T-helper 17 cell (primary cell): ENCODE measurements at places on chromosomes 16 and 17. TPM values are rescaled to one million over a fixed set of nuclear protein-coding genes. Genes with fewer than 3 reads are reported as not detected.

The SLC35G6 gene
- not detected for total RNA-seq

The CNTROB gene
- 24.3 TPM for total RNA-seq

The MEOX1 gene
- total RNA-seq, result 5.5 TPM

The LRRC46 gene
- 0.99 TPM for total RNA-seq

The SECTM1 gene
- 4.4 TPM for total RNA-seq

The AANAT gene
- total RNA-seq, result not detected

The SSTR5 gene
- total RNA-seq, result not detected

The CD19 gene
- not detected for total RNA-seq

The TAT gene
- total RNA-seq, result not detected

The HOXB13 gene
- not detected for total RNA-seq

The ALDH3A1 gene
- not detected for total RNA-seq

The CCL5 gene
- 202 TPM for total RNA-seq

The CYGB gene
- not detected for total RNA-seq

The MRPS7 gene
- 33.9 TPM for total RNA-seq

The C16orf46 gene
- 0.37 TPM for total RNA-seq

The CSH1 gene
- 11.3 TPM for total RNA-seq

GRCh38 chr16:30677931-30678585 lies 19.8 kb downstream of the FBRS start:
- H3K27ac ChIP-seq, result peak overlapping the region; percentile 19
- H3K4me1 ChIP-seq, result no peaks in the 10 kb centered on the region
- DNase-seq, result no peak
- H3K36me3 ChIP-seq, result no peaks in the 10 kb centered on the region
- H3K27me3 ChIP-seq, result no peaks in the 10 kb centered on the region
- H3K4me3 ChIP-seq, result no peak overlapping the region

- DNase-seq, result no peak
- H3K27me3 ChIP-seq, result peaks cover 11% of the 10 kb centered on the region
- no peak overlapping the region for H3K4me3 ChIP-seq
- H3K36me3 ChIP-seq, result peaks cover 2% of the 10 kb centered on the region
- no peaks in the 10 kb centered on the region for H3K4me1 ChIP-seq
- H3K27ac ChIP-seq, result no peak overlapping the region
Measured at GRCh38 chr16:26120729-26121128, 429.0 kb downstream of the HS3ST4 start.

DNA sequence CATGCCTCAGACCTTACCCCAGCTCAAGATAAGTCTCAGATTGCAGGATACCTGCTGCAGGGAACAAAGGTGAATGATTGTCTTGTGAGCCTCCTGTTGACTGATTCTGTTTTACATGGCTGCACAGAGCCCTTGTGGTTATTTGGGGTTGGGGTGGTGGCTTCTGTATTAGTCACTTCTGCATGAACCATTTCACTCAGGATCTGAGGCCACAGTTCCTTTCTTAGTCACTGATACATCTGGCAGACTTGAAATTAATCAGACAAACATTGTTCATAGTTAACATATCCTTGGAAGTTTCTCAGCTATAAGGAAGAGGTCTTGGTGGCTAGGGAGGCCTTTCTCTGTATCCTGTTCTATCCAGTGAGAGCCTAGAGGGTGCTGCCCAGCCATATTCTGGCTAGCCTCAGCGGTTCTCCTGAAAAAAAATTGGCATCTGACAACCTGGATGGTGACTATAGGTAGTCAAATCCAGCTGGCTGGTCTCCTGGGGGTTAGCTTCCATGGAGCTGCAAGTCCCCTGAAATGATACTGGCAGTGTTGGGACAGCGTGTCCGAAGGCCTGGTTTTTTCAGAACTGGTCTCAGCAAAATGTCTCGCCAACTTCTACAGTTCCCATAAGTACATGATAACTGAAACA lies 8.4 kb upstream of the PLK1 start:
- no peak overlapping the region for H3K4me3 ChIP-seq
- H3K27ac ChIP-seq, result no peak overlapping the region
- peaks cover 10% of the 10 kb centered on the region for H3K4me1 ChIP-seq
- no peaks in the 10 kb centered on the region for H3K36me3 ChIP-seq
- H3K27me3 ChIP-seq, result no peaks in the 10 kb centered on the region

GRCh38 chr17:3531266-3532101 lies 26.1 kb downstream of the TRPV3 start:
- DNase-seq, result no peak
- H3K4me3 ChIP-seq, result no peak overlapping the region
- peaks cover 4% of the 10 kb centered on the region for H3K4me1 ChIP-seq
- H3K27me3 ChIP-seq, result peaks cover 23% of the 10 kb centered on the region
- no peaks in the 10 kb centered on the region for H3K36me3 ChIP-seq

- H3K27me3 ChIP-seq, result no peaks in the 10 kb centered on the region
- peaks cover 10% of the 10 kb centered on the region for H3K36me3 ChIP-seq
- peaks cover 6% of the 10 kb centered on the region for H3K4me1 ChIP-seq
Measured at GRCh38 chr16:27564224-27564623, 14.3 kb downstream of the KATNIP start.

- DNase-seq, result no peak
- peaks cover 32% of the 10 kb centered on the region for H3K27me3 ChIP-seq
- no peaks in the 10 kb centered on the region for H3K4me1 ChIP-seq
Measured at GRCh38 chr16:27020031-27020430, 46.7 kb upstream of the C16orf82 start.

DNA sequence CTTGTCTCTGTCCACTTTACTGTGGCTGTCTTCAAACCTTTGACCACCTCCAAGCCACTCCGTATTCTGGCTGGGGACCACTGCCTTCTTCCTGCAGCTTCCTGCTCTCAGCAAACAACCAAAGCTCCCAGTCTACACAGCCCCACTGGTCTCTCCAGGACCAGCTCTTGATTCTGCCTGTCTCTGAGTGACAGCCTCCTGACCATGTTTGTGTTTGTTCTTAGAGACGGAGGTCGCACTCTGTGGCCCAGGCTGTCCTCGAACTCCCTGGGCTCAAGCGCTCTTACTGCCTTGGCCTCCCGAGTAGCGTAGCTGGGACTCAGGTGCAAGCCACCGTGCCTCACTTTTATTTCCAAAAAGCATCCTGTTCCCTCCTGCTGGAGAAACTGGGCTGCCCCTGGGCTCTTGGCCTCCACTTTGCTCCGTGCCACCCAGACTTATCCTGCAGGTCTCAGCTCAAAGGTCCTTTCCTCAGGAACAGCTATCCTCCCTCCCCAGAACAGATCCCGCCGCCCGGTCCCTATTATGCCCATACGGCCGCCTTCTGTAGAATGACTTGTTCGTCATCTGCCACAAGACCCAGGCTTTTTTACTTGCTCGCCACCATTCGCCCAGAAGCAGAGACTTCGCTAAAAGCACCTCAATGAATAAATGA lies 9.1 kb downstream of the MNT start:
- peaks cover 40% of the 10 kb centered on the region for H3K4me1 ChIP-seq
- H3K4me3 ChIP-seq, result peak overlapping the region; percentile 89
- H3K36me3 ChIP-seq, result peaks cover 10% of the 10 kb centered on the region

GRCh38 chr16:52827456-52827855 lies 225.2 kb downstream of the CHD9NB start:
- no peak overlapping the region for H3K4me3 ChIP-seq
- no peak for DNase-seq
- H3K27me3 ChIP-seq, result no peaks in the 10 kb centered on the region
- no peak overlapping the region for H3K27ac ChIP-seq
- H3K4me1 ChIP-seq, result no peaks in the 10 kb centered on the region

- H3K27ac ChIP-seq, result no peak overlapping the region
- no peak overlapping the region for H3K4me3 ChIP-seq
- H3K4me1 ChIP-seq, result peaks cover 7% of the 10 kb centered on the region
- no peaks in the 10 kb centered on the region for H3K36me3 ChIP-seq
- H3K27me3 ChIP-seq, result peaks cover 24% of the 10 kb centered on the region
- no peak for DNase-seq
Measured at GRCh38 chr17:44360826-44361225, 2.8 kb downstream of the FAM171A2 start.

DNA sequence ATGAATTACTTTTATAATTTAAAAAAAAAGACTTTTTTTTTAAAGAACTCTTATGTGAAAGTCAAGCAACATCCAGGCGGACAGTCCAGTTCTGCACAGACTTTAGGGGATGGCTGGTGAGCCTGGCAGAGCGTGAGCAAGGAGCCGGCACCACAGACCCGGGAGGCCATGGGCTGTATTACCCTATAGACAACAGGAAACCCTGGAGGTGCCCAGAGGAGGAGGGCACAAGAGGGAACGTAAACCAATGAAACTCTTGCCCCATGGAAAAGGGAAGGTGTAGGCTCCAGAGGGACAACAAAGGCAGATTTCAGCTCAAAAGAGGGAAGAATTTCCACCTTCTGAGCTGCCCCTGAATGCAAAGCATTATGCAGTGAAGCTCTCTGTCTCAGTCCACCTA lies 25.5 kb upstream of the RPH3AL start:
- H3K4me1 ChIP-seq, result peaks cover 3% of the 10 kb centered on the region
- H3K27ac ChIP-seq, result no peak overlapping the region
- no peaks in the 10 kb centered on the region for H3K36me3 ChIP-seq
- H3K4me3 ChIP-seq, result no peak overlapping the region
- DNase-seq, result no peak

GRCh38 chr17:954431-955164 lies 25.0 kb downstream of the NXN start:
- no peaks in the 10 kb centered on the region for H3K36me3 ChIP-seq
- H3K27ac ChIP-seq, result no peak overlapping the region
- H3K4me1 ChIP-seq, result no peaks in the 10 kb centered on the region
- peaks cover 21% of the 10 kb centered on the region for H3K27me3 ChIP-seq
- no peak for DNase-seq
- no peak overlapping the region for H3K4me3 ChIP-seq

DNA sequence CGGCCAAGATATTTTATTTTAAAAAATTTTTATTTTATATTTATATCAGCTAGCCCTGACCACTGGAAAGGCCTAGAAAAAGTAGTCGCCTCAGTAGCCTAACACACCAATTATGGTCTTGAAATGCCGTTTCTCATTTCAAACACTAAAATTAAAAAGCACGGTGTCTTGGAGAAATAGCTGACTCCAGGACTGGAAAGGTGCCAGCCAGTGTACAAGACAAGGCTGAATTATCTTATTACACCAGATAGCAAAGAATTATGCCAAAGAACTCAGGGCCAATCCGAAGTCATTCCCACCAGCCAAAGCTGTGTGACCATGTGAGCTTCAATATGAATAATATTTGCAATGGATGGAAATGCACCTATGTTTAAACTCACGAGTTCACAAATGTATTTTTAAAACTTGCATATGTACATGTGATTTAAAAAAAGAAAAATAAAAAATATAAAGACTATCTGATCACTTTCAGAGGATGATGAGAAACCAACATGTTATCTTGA lies 19.9 kb upstream of the ATP2C2 start:
- H3K27me3 ChIP-seq, result peaks cover 28% of the 10 kb centered on the region
- H3K36me3 ChIP-seq, result no peaks in the 10 kb centered on the region
- H3K4me3 ChIP-seq, result no peak overlapping the region
- no peak overlapping the region for H3K27ac ChIP-seq
- H3K4me1 ChIP-seq, result peaks cover 2% of the 10 kb centered on the region

GRCh38 chr17:29383686-29384085 lies 6.5 kb upstream of the TAOK1 start:
- H3K4me3 ChIP-seq, result no peak overlapping the region
- H3K27me3 ChIP-seq, result no peaks in the 10 kb centered on the region
- H3K27ac ChIP-seq, result no peak overlapping the region
- DNase-seq, result no peak
- H3K36me3 ChIP-seq, result no peaks in the 10 kb centered on the region

- H3K36me3 ChIP-seq, result peaks cover 3% of the 10 kb centered on the region
- H3K27ac ChIP-seq, result peak overlapping the region; percentile 86
- peak overlapping the region; percentile 86 for H3K4me3 ChIP-seq
- peaks cover 2% of the 10 kb centered on the region for H3K27me3 ChIP-seq
Measured at GRCh38 chr16:78768226-78768625, 668.8 kb downstream of the WWOX start.

GRCh38 chr17:1711804-1712203 lies 1.6 kb upstream of the TLCD2 start:
- H3K4me1 ChIP-seq, result peaks cover 24% of the 10 kb centered on the region
- no peak for DNase-seq
- no peaks in the 10 kb centered on the region for H3K36me3 ChIP-seq
- H3K4me3 ChIP-seq, result peak overlapping the region; percentile 41
- H3K27ac ChIP-seq, result peak overlapping the region; percentile 45

DNA sequence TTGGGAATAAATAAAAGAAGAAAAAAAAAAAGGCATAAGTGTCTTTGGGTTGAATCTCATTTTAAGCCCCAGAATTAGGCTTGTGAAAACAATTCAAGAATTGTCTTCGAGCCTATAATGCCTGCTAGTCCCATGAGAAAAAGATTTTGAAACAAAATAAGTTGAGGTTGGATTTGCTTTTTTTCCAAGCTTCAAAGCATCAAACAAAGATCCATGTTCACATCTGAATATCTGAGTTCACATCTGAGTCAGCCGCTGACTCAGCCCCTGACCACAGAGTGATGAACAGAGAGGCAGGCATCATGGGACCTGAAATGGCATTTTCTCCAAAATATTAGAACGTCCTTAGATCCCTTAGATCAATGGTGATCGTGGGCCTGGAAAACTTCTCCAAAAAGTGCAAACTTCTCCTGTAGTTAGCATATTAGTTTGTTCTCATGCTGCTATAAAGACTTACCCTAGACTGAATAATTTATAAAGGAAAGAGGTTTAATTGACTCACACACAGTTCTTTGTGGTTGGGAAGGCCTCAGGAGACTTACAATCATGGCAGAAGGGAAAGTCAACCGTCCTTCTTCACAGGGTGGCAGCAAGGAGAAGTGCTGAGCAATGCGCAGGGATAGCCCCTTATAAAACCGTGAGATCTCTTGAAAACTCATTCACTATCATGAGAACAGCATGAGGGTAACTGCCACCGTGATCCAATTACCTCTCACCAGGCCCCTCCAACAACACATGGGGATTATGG lies 294.6 kb upstream of the HSBP1 start:
- no peak for DNase-seq
- H3K4me3 ChIP-seq, result no peak overlapping the region
- H3K27ac ChIP-seq, result no peak overlapping the region
- H3K36me3 ChIP-seq, result no peaks in the 10 kb centered on the region
- H3K27me3 ChIP-seq, result peaks cover 5% of the 10 kb centered on the region

GRCh38 chr17:3762922-3763776 lies 37.8 kb downstream of the ITGAE start:
- no peaks in the 10 kb centered on the region for H3K27me3 ChIP-seq
- peak overlapping the region; percentile 95 for H3K27ac ChIP-seq
- H3K4me3 ChIP-seq, result peak overlapping the region; percentile 66
- H3K36me3 ChIP-seq, result peaks cover 3% of the 10 kb centered on the region
- DNase-seq, result no peak

- no peak for DNase-seq
- H3K4me1 ChIP-seq, result peaks cover 2% of the 10 kb centered on the region
- H3K4me3 ChIP-seq, result no peak overlapping the region
- H3K36me3 ChIP-seq, result peaks cover 2% of the 10 kb centered on the region
- peaks cover 31% of the 10 kb centered on the region for H3K27me3 ChIP-seq
Measured at GRCh38 chr16:49454426-49455180, 81.0 kb downstream of the C16orf78 start.
